ENCODE measurements at places on chromosomes 3 and 15.

DNA sequence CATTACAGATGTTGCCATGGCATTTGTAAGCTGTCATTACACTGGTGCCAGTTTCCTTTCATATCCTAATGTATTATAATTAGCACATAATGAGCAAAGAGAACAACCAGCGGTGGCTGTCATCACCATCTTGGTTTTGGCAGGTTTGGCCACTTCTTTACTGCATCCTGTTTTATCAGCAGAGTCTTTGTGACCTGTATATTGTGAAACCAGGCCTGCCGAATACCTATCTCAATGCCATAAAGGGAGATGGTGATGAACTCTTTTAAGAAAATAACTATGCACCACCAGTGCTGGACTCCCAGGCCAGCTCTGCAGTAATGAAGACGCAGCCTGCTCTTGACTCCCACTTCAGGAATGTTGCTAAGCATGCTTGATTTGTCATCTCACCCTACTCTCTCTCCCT is 458.1 kb upstream of the NR2F2 start:
- peak; percentile 80 for DNase-seq

DNA sequence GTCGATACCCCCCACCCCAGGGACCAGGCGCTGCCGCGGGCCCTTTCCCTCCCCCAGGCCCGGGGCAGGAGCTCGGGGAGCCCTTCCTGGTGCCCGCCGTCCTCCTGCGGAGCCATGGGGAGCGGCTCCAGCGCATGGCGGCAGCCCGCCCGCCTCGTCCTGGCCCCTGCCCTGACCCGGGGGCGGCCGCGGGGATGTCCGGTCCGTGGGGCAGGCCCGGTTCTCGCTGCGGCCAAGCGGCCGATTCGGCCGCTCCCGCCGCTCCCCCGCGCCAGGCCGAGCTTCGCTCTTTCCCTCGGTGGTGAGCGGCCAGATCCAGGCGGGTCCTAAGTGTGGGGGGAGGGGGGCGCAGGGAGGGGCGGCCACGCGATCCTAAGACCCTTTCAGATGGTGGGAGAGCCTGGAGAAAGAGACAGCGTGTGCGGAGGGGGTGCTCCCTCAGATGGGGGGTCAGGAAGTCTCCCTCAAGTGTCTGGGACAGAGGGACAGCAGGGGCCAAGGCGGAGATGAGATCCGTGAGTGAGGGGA is 1.3 kb downstream of the NEIL1 start:
- DNase-seq = no peak

DNA sequence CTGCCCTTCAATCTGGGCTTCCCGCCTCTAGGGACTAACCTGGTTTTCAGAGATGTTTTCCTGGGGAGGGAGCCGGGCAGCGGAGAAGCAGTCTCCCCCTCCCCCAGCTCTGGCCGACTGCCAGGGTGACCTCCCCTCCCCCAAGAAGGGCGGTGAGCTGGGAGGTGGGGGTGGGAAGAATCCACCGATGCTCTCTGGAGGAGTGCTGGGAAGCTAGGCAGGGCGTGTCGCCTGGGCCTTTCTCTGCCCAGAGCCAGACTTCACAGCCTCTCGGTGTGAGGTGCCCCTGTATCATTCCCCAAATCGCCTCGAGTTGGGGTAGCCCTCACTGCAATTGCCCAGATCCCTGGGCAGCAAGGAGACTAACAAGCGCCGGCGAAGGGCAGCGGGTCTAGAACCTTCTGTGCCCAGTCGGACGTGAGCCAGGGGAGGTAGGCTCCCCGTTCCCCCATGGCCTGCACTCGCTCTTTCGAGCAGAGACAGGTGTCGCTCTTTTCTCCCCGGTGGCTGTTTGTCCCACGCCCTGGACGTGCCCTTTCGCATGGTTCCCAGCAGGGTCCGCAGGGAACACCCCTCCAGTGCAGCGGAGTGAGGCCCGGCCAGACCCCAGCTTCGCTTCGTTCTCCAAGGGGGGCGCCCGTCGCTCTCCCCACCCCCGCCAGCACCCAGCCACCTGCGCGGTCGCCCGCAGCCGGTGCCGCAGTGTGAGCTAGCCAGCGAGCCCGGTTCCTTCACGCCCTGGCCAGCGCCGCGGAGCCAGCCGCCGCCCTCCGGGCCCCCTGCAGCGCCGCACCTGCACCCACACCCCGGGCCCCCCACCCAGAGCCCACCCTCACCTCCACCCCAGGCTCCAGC is 1.1 kb downstream of the RAB6B start:
- no peak for DNase-seq

GRCh38 chr3:156582532-156583183 is 27.7 kb upstream of the SSR3 start:
- DNase-seq = no peak

DNA sequence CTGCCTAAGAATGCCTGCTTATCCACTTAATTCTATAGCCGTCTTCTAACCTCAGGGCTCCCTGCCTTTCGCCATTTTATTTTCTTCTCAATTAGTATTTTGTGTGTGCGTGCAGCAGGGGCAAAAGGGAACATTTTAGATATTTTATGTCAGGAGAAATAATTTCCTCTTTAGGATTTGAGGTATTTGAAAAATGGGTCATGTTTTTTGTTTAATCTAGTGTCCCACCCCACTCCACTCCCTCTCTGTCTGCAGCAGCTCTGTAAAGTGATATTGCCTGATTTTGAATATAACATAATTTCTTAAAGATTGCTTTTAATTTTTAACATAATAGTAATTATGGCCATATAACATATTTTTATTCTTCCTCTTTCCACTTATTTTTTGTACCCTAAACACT is 593.2 kb upstream of the DPPA4 start:
- peak; percentile 12 for DNase-seq

Data from astrocyte (in vitro differentiated cells and primary cell).